Kasumi-1 (cell line): ENCODE measurements at places on chromosomes 12 and 14.

DNA sequence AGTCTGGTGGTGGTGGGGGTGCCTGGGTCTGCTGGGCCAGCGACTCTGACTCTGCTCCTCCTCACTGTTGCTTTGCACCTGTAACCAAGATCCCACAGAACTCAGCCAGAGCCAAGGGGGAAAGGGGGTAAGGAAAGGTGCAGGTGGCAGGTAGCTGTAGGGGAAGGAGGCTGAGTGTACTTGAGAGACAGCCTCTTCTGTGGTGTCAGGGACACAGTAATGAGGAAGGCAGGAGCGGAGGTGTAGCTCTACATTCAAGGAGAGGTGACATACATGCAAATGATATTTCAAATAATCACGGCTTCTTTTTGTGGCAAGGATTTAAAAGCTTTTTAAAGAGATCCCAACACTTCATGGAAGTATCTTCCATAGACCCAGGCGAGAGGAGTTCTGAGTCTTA lies 23.4 kb downstream of the TESPA1 start:
- no peak for DNase-seq

GRCh38 chr14:53663709-53664108 lies 292.9 kb downstream of the BMP4 start:
- DNase-seq, result no peak

DNA sequence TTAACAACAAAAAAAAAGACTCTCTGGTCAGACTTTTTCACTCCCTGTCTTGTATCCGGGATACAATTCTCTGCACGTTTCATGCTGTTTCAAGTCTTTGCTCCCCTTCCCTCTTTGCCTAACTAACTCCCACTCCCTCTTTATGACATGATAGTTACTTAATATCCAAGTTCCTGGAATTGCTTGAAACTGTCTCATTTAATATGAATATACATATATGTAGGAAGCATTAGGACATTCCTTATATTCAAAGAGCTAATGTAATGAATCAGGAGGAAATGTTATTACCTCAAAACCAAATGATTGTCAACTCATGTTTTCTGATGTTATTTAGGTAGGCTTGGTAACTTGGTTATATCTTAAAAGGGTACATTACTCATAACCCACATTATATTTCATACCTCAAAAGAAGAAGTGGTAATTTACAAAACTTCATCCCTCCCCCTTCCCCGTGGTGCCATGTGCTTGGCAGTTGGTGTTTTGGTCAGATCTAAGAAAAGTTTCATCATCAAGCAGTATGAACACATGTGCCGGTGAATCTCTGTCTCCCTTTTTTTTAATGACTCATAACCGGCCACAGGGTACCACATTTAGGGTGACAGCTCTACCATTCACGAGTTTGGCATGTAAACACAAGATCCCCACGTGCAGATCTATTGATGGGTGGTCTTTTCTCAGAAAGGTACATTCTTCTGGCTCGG lies 56.5 kb downstream of the HCAR2 start:
- DNase-seq, result peak; percentile 97

DNA sequence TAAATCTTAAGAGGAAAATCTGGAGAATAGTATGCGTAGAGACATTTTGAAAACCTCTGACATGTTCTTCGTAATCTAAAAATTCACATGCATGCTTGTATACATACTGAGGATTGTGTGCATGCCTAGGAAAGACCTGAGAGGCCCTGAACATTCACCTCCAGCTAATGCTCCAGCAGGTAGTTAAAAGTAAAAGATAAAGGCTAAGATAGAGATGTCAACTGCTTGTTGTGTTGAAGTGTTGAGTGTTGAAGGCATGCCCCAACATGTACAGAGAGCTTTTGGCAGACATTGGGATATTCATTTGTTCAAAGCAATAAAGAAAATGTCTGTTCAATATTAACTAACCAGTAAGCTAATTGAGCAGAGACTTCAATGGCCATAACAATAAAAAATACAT lies 118.6 kb upstream of the SYT1 start:
- DNase-seq, result no peak

- no peak for DNase-seq
Observed at GRCh38 chr12:52007158-52007921, 594 bp downstream of the TAMALIN start.

DNA sequence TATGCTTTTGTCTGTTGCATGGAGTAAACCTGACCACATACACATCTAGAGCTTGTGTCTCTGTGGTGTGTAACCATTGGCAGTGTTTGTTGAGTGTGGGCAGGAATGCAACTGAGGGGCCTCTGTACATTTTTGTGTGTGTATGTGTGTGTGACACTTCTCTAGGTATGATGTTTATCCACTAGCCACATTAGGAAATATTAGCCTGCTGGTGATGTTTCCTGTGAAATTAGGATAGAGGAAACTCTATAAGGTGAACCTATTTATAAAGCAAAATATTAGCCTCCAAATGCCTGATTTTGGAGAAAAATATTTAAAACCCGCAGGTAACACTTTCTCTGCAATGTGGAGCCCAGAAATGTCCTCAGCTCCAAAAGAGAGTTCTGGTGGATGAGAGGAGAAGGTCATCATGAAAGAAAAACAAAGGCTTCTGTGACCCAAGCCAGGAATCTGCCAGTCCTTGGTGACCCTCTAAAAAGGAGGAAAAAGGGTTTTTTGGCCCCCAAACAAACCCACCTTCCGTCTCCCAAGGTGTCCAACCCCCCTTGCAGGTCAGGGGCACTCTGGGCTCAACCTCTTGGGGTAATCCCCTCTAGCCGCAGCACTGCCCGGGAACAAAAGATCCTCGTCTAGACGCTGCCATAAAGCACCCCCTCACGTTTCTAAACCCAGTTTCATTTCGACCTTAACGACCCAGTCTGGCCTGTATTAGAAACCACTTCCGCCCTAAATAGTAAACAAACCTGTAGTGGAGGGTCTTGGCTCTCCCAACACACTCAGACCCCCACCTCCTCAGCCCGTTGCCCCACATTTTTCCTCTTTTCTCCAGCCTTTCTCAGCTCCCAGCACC lies 3.1 kb upstream of the HOTAIR start:
- DNase-seq, result no peak

GRCh38 chr14:23827100-23827892 lies 126.3 kb upstream of the DHRS4 start:
- no peak for DNase-seq

- no peak for DNase-seq
Observed at GRCh38 chr14:64766430-64767151, 62.4 kb downstream of the PLEKHG3 start.

GRCh38 chr12:76943008-76943407 lies 64.2 kb upstream of the CSRP2 start:
- no peak for DNase-seq

- DNase-seq, result no peak
Observed at GRCh38 chr14:64692189-64692985, 11.8 kb upstream of the PLEKHG3 start.

- no peak for DNase-seq
Observed at GRCh38 chr12:3185260-3185870, 108.2 kb downstream of the TSPAN9 start.

GRCh38 chr12:108585864-108586263 lies 12.0 kb downstream of the TMEM119 start:
- no peak for DNase-seq

DNA sequence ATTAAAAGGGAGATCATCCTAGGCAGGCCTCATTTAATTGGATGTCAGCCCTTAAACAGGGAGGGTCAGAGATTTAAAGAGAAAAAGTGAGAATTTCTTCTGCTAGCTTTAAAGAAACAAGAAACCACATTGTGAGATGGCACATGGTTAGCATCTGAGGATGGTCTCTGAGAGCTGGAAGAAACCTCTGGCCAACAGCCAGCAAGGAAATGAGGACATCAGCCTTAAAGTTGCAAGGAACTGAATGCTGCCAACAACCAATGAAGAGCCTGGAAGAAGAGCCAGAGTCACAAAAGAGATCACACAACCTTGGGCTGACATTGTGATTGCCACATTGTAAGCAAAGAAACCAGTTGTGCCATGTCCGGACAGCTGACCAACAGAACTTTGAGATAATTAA lies 17.5 kb upstream of the FAR2 start:
- DNase-seq, result peak; percentile 71
